A172 (cell line): ENCODE measurements at places on chromosomes 7 and 10.
A peak's percentile ranks its signal among the peaks of the same experiment; 100 is the strongest.

GRCh38 chr7:130750755-130751154 is 16.7 kb upstream of the KLF14 start:
- no peak for DNase-seq

DNA sequence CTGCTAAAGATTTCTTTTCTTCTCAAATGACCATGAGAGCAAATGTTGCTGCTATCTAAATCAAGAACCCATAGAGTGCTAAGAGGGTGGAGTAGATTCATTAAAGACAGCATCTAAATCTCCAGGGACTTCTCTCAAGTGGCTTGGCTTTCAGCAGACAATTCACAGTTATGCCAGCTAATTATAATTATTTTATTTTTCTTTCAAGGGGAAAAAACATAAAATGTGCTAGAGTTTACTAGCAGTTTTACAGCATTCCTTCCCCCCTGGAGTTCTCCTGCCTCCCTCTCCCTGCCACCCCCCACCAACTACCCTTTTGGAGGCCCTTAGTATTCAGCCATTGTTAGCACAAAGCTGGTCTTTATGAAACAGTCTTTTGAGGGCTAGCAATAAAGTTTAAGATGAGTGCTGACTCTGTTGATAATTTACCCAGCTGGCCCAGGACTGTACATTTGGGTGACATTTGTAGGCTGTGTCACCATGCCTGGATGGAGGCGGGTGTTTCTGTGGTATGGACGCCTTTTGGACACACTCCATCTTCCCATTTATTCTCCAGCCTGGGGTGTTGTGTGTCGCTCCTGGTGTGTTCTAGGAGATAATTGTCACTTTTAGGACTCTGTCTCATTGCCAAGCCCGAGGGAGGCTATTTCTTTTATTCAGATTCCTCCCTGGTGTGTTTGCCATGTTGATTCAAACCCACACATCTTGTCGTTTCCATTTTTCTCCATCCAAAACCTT is 160.2 kb downstream of the CREB5 start:
- no peak for DNase-seq

GRCh38 chr10:26269754-26270153 is 53.2 kb downstream of the GAD2 start:
- DNase-seq: peak; percentile 57

DNA sequence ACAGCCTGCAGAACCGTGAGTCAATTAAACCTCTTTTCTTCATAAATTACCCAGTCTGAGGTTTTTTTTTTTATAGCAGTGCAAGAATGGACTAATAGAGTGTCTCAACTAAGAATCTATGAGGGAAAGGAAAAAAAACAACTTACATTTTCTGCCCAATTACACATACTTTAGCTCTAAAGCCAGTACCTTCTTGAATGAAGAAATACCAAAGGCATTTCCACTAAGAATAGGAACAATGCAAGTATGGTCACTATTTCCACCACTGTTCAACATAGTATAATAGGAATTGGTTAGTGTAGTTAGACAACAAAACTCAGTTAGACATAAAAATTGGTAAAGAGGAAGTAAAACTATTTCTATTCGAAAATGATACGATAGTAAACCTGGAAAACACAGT is 37.6 kb downstream of the MICU1 start:
- no peak for DNase-seq

DNA sequence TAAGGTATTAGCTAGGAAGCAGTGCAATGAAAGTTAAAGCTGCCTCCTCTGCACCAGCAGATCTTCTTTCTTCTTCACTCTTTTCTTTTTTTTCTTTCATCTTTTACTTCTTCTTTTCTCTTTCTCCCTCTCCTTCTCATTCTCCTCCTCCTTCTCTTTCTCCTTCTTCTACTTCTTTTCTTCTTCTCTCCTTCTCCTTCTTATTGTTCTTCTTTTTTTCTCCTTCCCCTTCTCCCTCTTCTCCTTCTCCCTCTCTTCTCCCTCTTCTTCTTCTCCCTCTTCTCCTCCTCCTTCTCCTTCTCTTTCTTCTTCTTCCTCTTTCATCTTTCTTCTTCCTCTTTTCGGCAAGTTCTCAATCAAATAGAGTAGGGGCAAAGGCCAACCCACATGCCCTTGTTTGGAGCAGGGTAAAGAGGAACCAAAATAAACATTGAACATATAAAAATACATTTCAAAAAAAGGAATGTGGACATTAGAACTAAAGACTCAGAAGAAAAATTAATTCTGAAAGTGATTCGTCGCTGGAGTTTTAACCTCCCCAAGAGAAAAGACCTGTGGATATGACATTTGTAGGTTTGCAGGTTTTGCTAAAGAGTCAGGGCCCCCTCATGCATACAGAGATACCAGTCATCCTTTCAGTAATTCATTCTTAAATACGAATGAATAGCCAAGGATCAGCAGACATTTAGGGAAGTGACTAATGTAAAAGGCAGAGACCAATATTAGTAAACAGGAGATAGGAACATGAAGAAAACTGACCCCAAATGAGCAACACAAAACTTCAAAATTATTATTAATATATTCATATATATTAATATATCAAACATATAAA is 93.0 kb upstream of the RSU1 start:
- no peak for DNase-seq
